Activated CD8-positive, alpha-beta T cell treated with anti-CD3 and anti-CD28 coated beads for 36 hours (primary cell): ENCODE measurements at places on chromosomes 3 and 15. TPM values are rescaled to one million over a fixed set of nuclear protein-coding genes. Genes with fewer than 3 reads are reported as not detected.

DNA sequence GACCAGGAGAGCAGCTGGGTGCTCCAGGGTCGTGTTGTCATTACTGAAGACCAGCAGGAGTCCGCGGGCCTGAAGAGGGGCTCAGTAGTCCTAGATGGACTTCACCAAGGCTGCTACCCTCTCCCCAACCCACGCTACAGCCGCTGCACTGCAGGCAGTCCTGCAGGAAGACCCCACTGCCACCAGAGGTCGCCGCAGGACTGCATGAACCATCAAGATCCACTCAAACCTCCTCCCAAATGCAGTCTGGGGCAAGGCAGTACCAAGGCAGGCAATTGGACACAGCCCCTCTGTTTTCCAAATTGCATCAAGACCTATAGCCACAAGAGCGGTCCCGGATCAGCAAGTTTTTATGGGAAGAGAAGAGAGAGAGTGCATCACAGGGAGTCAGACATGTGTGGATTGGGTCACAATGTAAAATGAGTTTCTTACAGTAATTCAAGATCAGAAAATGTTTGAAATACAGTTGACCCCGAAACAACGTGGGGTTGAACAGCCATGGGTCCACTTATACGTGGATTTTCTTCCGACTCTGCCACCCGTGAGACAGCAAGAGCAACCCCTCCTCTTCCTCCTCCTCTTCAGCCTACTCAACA lies 46.7 kb downstream of the DZIP1L start:
- DNase-seq: peak; percentile 84
- H3K27me3 ChIP-seq: peaks cover 10% of the 10 kb centered on the region
- H3K4me3 ChIP-seq: no peak overlapping the region
- H3K36me3 ChIP-seq: no peaks in the 10 kb centered on the region

NPAP1 gene
- not detected for total RNA-seq

DNA sequence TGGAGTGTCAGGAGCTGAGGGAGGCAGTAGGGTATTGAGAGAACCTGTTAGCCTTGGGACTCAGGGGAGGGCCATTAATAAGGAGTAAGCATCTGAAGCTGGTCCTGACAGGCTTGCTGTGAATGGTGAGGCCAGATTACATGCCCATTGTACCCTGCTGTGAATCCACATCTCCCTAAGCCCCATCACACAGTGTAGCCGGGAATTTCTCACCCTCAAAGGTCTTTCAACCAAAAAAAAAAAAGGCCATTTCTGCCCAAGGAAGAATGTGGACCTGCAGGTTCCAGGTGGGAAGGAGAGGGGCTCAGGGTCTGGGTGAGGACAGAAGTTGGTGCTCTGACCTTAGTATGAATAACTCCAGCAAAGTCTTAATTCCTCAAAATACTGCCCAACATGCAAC lies 37.2 kb downstream of the MAGEF1 start:
- no peak for DNase-seq
- no peaks in the 10 kb centered on the region for H3K27me3 ChIP-seq
- no peaks in the 10 kb centered on the region for H3K36me3 ChIP-seq
- H3K27ac ChIP-seq: no peak overlapping the region

SMCO1 gene
- total RNA-seq: not detected

DNA sequence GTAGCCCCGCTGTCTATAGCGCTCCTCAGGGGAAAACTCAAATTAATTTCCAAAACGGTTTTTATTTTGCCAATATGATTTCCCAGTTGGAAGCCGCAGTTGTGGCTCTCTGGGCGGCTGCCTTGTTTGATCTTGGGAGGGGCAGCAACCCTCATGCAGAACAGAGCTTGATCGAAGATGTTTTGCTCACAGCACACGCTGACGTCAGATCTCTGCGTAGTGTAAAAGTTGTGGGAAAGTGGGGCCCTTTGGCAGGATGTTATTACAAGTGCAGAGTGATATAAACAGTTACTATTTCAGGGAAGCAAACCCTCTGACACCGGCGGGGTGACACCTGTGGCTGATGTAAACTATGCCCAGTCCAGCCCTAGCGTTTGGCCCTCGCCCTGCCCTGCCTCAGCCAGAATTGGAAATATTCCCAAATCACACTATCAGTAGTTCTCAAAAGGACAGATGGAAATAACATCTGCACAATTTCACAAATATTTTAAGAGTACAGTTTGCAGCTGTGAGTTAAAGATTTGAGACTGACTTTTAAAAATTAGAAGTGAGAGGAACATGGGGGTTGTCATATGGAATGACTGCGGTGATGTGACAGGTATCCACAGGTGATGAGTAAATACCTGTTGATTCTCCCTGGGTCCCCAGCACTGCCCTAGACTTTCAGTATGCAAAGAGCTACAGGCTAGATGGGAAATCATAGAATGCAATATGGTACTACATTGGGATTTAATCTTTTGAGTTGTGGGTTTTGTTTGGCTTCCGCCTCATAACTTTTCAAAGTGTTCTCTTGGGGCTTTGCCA lies 1.7 kb downstream of the SYNM start:
- H3K36me3 ChIP-seq: no peaks in the 10 kb centered on the region
- peak overlapping the region; percentile 52 for H3K4me3 ChIP-seq
- H3K27me3 ChIP-seq: peaks cover 30% of the 10 kb centered on the region
- peak overlapping the region; percentile 16 for H3K27ac ChIP-seq

DNA sequence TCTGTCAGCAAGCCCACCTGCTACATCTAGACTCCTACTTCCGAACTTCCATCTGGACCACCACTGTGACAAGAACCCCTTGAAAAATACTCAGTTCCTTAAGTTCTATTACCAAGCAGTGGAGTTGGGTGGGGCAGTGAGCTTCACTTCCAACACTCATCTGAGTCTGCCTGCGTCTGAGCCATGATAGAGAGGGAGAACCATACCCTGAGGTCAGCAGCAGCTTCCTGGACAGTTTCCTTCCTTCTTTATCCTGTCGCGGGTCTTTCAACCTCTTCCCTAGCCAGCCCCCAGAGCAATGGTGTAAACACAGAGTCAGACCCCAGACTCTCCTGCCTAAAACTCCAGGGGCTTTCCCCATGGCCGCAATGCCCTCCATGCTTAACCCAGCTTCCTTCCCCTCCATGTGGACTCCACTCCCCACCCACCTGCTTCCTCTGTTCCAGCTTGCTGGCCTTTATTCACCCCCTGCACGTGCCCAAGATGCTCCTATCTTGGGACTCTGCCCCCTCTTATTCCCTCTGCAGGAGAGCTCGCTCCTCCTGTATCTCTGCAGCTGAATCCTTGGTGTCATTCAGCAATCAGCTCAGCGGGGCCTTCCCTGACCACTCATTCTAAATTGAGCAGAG lies 211.2 kb downstream of the SHQ1 start:
- no peak for DNase-seq
- no peaks in the 10 kb centered on the region for H3K36me3 ChIP-seq
- H3K27me3 ChIP-seq: peaks cover 14% of the 10 kb centered on the region
- H3K4me3 ChIP-seq: no peak overlapping the region
- H3K27ac ChIP-seq: no peak overlapping the region

- H3K27ac ChIP-seq: no peak overlapping the region
- H3K36me3 ChIP-seq: peaks cover 2% of the 10 kb centered on the region
- peaks cover 1% of the 10 kb centered on the region for H3K27me3 ChIP-seq
- H3K4me1 ChIP-seq: no peaks in the 10 kb centered on the region
- DNase-seq: no peak
These were observed 40.6 kb downstream of the SLC9C1 start for GRCh38 chr3:112253301-112253971.

GRCh38 chr3:48678056-48678455 lies 7.7 kb downstream of the NCKIPSD start:
- peaks cover 4% of the 10 kb centered on the region for H3K4me1 ChIP-seq
- H3K27ac ChIP-seq: no peak overlapping the region
- H3K36me3 ChIP-seq: peaks cover 49% of the 10 kb centered on the region
- DNase-seq: no peak
- no peaks in the 10 kb centered on the region for H3K27me3 ChIP-seq

DNA sequence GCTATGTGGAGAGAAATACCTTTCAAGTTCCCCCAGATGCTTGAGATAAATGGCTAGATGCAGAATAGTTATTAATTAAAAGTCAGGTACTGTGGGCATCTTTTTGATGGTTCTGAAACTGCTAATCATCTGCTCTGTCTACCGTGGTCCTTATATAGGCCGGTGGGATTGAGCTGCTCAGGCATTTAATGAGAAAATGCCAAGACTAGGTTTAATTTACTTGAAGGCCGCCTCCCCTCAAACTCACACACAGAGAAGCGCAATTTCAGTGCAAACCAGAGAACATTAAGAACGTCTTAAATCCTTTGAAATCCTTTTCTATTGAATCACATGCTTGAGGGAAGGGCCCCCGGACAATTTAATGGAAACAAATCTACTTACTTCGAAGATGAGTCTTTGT lies 136.4 kb upstream of the CRBN start:
- no peak overlapping the region for H3K4me3 ChIP-seq
- H3K36me3 ChIP-seq: no peaks in the 10 kb centered on the region
- H3K27me3 ChIP-seq: no peaks in the 10 kb centered on the region
- no peak overlapping the region for H3K27ac ChIP-seq
- H3K4me1 ChIP-seq: no peaks in the 10 kb centered on the region

CPN2 gene
- total RNA-seq: not detected

PPP4R2 gene
- total RNA-seq: 88.6 TPM

DNA sequence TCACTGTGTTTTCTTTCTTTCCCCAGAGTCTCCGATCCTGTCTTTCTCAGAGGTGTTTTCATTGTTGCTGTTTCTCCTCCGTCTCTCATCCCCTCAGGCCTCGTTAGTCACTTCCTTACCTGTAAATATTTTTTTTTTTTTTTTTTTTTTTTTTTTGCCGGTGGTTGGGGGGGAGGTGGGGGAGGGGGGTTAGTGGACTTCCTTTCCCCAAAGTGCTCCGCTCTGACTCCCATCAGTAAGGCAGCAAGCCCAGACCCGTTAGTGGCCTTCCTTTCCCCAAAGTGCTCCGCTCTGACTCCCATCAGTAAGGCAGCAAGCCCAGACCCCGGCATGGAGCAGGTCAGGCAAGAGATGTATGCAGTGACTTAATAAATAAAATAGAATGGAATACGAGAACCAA lies 97.1 kb upstream of the TNFAIP8L3 start:
- no peak overlapping the region for H3K27ac ChIP-seq
- H3K4me3 ChIP-seq: no peak overlapping the region
- H3K4me1 ChIP-seq: peaks cover 4% of the 10 kb centered on the region
- DNase-seq: no peak
- H3K27me3 ChIP-seq: peaks cover 20% of the 10 kb centered on the region

C3orf85 gene
- not detected for total RNA-seq

ZNF501 gene
- 3.2 TPM for total RNA-seq

GRCh38 chr3:181839039-181839915 lies 127.6 kb downstream of the SOX2 start:
- H3K27ac ChIP-seq: no peak overlapping the region
- H3K4me3 ChIP-seq: no peak overlapping the region
- no peak for DNase-seq
- H3K4me1 ChIP-seq: no peaks in the 10 kb centered on the region

- no peak overlapping the region for H3K4me3 ChIP-seq
- no peaks in the 10 kb centered on the region for H3K27me3 ChIP-seq
- no peak overlapping the region for H3K27ac ChIP-seq
These were observed 78.3 kb downstream of the SHQ1 start for GRCh38 chr3:72769758-72770540.

DNA sequence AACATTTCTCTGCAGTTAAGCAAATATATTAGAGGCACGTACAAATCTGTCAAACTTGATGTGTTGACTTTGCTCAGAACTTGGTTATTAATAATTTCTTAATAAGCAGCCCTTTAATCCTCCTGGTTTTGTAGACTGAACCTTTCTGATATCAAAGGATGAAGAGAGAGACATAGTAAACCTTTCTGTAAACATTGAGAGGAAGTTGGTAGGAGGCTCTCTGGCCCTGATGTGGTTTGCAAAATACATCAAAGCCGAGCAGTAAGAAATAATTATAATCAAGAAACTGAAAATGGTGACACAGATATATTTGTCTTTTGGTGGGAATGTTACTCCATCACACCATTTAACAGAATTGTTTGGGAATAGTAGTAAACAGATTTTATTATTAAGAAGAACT lies 111.9 kb downstream of the OXSM start:
- no peaks in the 10 kb centered on the region for H3K27me3 ChIP-seq
- no peak for DNase-seq
- H3K36me3 ChIP-seq: no peaks in the 10 kb centered on the region

DNA sequence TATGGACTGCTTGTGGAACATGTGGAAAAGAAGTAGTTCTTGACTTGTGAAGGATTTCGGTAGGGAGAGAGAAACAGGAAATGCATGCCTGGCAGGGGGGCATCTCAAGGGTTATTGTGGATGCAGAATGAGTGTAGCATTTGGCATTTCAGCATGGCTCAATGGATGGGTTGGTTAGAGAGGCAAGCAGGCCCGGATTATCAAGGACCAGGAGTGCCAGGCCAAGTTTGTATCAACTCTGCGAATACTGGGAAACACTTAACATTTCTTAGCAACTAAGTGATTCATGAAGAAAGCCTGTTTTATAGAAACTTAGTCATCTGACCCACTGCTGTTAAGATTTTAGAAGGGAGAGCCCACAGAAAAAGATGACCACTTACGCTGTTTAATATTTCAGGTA lies 33.6 kb downstream of the KIF15 start:
- DNase-seq: no peak
- H3K27me3 ChIP-seq: no peaks in the 10 kb centered on the region
- H3K27ac ChIP-seq: no peak overlapping the region
- H3K4me3 ChIP-seq: no peak overlapping the region

DNA sequence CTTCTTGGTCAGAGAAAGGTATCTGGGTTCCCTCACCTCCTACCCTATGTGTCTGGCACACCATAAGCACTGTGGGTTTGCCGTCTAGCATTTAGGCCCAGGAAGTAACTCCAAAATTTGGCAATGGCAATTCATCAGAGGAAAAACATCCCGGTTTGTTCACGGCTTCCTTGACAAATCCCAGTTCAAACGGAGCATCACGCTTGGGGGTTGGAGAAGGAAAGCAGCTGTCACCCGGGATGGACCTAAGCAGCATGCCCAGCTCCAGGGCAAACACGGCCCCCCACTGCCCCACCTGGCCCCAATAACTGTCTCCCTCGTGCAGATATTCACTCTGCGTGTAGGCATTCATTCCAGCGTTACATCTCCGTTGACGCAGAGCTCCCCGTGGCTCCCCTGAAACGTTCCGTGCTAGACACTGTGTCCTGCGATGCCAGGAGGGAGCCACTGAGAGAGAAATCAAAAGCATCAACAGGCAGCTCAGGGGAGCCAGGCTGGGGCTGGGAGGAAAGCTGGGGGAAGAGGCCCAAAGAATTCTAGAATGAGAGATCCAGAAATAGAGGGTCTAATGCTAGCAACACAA lies 41.4 kb downstream of the NTRK3 start:
- no peak for DNase-seq
- H3K4me1 ChIP-seq: no peaks in the 10 kb centered on the region
- H3K27me3 ChIP-seq: no peaks in the 10 kb centered on the region
- H3K36me3 ChIP-seq: no peaks in the 10 kb centered on the region

GPR27 gene
- total RNA-seq: 0.47 TPM

GRCh38 chr15:29285386-29285785 lies 15.8 kb upstream of the NSMCE3 start:
- no peak overlapping the region for H3K4me3 ChIP-seq
- H3K27me3 ChIP-seq: peaks cover 19% of the 10 kb centered on the region
- H3K36me3 ChIP-seq: no peaks in the 10 kb centered on the region
- no peaks in the 10 kb centered on the region for H3K4me1 ChIP-seq
- DNase-seq: no peak

DCLK3 gene
- 0.05 TPM for total RNA-seq

- H3K27ac ChIP-seq: no peak overlapping the region
- H3K27me3 ChIP-seq: no peaks in the 10 kb centered on the region
- no peak for DNase-seq
- H3K4me1 ChIP-seq: no peaks in the 10 kb centered on the region
- H3K36me3 ChIP-seq: no peaks in the 10 kb centered on the region
These were observed 334.0 kb upstream of the MCTP2 start for GRCh38 chr15:93897377-93897776.

SMAD3 gene
- total RNA-seq: 22.3 TPM

- no peak overlapping the region for H3K4me3 ChIP-seq
- no peaks in the 10 kb centered on the region for H3K27me3 ChIP-seq
- peak overlapping the region; percentile 1 for H3K27ac ChIP-seq
- peak; percentile 4 for DNase-seq
These were observed 84.7 kb downstream of the OPA1 start for GRCh38 chr3:193677734-193678133.

EIF2B5 gene
- 64.0 TPM for total RNA-seq
